ENCODE measurements at places on chromosomes 3 and 15.
A peak's percentile ranks its signal among the peaks of the same experiment; 100 is the strongest.

DNA sequence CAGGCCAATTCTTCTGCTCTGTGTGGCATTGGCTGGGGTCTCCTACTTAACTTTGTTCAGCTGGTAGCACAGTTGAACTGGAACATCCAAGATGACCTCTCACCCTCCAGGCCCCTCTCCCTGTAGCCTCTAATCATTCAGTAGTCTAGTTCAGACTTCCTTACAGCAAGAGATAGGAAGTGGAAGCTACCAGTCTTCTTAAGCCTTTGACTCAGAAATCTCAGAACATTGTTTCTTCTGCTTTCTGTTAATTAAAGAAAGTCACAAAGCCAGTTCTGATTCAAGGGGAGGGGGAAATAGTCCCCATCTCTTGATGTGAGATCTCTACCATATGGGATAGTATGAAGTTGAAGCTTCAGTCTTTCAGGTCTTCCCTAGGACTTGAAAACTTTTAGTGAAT is 18.8 kb upstream of the SACM1L start:
- DNase-seq, result no peak

GRCh38 chr3:66133050-66133757 is 87.6 kb upstream of the SLC25A26 start:
- no peak for DNase-seq

DNA sequence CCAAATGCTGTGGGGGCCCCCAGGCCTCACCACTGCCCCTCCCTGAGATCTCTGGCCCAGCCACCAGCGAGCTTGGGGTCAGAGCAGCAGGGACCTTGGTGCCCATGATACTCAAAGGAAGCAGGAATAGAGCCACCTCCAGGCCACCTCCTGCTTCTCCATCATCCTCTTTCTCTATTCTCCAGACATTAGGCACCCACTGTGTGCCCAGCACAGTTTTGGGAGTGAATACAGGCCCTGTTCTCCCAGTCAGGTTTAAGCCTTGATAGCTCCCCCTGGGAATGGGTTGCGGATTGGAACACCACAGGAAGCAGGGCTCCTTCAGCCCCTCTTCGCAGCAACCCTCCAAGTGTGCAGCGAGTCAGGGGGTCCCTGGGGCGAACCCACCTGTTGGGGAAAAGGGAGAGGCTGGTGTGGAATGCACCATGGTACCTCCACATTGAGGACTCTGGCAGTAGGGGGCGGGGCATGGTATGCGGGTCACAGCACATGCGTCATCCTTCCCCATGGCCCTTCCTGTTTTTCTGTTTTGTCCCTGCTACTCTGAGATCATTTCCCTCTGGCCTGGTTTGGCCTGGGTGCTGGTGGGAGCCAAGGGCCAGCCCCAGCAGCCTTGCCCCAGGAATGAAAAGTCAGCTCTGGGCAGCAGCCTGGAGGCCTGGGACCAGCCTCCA is 14.2 kb upstream of the SEMA3B start:
- no peak for DNase-seq

GRCh38 chr15:57340682-57341259 is 35.5 kb upstream of the CGNL1 start:
- peak; percentile 27 for DNase-seq

DNA sequence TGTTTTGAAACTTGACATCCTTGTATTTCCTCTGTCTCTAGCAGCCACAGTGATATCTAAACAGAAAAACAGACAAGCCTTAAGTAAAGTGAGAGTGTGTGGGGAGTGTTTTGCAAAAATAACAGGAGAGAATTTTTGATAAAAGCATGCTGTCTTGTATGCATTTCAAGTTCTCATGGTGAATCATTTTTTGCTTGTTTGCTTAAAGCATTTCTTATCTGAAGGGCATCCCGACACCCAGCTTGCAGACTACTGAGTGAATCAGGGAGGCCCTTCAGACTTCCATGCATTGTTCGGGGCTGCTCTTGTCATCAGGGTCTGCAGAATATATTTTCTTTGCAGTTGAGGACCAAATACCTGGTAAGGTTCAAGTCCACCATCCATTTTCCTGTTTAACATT is 8.5 kb downstream of the CGNL1 start:
- no peak for DNase-seq

GRCh38 chr3:18153571-18154173 is 271.5 kb downstream of the SATB1 start:
- no peak for DNase-seq

DNA sequence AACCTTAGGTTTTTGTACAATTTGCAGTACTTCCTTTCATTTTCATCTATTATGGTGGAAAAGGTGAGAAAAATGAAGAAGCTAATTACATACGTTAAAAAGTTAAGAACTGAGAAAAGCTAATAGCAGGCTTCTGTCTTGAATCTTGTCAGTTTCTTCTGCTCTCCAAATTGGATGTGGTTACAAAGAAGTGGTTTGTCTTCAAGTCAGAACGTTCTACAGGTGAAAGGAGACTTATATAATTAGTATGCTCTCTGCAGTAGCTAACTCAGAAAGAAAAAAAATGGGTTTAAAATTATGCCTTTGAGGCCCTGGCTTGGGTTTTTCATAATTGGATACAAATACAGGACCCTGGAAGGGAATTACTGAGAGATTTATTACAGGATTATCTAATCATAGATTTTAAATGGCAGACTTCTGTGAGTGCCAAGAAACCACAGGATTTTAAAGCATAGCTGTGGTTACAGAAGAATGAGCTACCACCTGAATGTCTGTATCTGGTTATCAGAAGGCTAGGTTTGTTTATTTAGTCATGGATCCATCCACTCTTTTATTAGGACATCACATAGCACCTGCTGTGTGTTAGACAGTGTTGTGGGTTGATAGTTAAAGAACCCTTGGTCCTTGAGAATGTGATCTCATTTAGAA is 528.1 kb upstream of the MCTP2 start:
- DNase-seq, result no peak

DNA sequence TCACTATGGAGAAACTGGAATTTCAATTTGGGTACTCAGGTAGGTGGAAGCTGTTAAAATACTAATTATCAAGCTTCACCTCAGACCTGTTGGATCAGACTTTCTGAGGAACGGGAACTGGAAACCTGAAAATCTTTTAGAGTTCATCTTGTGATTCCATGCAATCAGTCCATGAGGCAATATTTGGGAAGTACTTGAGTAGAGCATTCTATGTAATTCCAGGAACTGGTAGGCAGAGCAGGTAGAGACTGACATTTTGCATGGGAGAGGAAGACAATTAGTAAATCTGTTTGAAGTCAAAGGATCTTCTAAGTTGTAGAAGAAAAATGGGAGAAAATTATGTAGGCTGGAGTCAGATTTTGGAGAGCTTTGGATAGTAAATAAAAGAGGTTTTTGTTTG is 43.1 kb downstream of the FGF7 start:
- DNase-seq, result no peak

DNA sequence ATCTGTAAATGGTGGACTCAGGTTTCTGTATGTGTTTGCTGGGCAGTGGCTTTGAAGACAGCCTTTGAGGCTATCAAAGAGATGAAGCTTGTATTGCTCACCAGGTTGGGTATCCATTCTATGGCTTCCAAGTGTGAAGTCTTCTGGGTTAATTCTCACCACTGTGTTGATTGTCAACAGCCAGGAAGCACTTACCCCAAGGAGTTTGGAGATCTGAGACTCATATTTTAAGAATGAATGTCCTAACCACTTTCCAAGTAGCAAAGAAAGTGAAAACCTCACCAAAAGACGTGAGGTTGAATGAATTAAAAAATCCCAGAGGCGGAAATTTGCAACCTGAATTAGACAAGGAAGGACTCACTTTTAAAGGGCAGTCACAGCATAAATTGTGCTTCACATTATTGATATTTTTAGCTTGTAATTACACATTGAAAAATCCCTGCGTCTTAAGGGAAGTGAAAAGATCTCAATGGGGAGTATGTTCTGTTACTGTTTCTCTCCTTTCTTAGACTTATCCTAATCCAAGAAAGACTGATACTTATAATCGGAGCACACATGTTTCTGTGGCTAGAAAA is 304.0 kb upstream of the TPRG1 start:
- DNase-seq, result no peak

DNA sequence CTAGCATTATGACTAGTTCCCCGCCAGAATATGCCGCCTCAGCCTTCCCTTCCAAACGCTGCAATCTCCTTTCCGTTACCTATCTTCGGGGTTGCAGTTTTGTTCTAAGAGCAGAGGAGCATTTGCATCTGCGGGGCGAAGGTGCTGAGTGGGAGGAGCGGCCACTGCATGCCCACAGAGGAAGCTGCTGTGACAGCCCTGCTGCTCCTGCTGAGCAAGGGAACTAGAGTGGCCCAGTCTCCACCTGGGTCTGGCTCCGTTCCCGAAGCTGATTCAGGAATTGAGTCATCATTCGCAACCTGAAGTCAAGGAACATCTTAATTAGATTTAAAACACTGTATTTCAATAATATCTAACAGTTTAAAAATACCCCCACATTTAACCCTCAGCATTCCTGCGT is 98.2 kb upstream of the TJP1 start:
- no peak for DNase-seq

GRCh38 chr3:128463771-128464170 is 2.9 kb downstream of the DNAJB8 start:
- no peak for DNase-seq

DNA sequence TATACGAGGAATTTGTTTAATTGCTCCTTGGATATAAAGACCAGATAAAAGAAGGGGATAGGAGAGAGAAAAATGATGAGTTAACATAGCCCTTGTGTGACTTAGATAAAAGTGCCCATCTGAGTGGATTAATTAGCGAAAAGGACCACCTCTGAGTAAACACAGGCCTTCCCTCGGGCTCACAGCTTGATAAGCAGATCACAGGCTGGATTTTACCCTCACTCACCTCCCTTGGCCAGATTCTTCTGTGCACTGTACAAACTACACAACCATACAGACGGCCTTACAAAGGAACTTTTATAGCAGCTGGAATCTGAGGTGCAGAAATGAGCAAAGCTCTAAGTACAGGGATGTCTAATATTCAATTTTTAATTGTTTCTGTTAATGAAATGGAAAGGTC is 112.4 kb upstream of the STT3B start:
- no peak for DNase-seq

GRCh38 chr15:69979783-69980182 is 117.9 kb downstream of the TLE3 start:
- DNase-seq, result no peak

GRCh38 chr15:73900095-73900712 is 26.1 kb upstream of the LOXL1 start:
- DNase-seq, result no peak

DNA sequence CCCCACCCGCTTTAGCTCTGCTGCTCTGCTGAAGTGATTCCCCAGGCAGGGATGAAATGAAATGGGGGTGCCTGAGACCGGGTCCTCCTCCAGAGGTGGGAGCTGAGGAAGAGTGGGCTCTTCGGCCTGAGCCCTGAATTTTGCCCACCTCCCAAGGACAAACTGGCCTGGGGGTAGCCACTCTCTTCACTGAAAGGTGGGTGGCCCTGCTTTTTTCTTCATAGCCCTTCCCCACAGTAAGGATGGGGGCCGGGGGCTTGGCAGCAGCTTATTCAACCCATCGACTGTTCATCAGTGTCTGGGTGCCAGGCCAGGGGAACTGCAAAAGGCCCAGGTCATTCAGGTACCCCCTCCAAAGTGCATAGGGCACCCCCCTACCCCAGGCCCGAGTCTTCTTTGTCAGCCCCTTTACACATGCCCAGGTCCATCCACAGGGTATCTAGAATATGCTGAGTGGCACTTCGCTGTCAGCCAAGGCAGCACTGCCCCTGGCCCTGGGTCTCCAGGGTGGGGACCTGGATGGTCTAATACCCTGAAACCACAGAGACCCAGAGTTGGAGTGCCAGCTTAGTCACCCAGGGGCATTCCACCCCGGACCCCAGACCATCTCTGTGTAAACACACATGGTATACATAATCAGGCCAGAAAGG is 7.9 kb downstream of the SCN5A start:
- DNase-seq, result no peak

DNA sequence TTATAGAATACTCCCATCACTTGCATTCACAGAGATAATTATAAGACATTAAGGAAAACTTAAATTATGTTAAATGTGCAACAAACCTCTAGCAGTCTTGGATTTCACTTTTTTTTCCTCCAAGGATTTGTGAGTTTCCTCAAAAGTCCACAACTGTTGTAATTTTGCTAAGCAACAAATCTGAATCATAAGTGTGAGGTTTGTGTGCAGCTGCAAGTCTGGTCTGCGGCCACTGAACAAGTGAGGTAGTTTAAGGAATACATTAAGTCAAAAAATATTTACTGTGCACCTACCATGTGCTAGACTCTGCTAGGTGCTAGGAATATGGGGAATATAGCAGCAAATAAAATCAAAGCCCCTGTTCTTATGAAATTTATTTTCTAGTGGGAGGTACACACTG is 70.2 kb downstream of the LRRC28 start:
- no peak for DNase-seq

GRCh38 chr3:145903472-145904013 is 257.4 kb downstream of the PLOD2 start:
- DNase-seq, result peak; percentile 62

DNA sequence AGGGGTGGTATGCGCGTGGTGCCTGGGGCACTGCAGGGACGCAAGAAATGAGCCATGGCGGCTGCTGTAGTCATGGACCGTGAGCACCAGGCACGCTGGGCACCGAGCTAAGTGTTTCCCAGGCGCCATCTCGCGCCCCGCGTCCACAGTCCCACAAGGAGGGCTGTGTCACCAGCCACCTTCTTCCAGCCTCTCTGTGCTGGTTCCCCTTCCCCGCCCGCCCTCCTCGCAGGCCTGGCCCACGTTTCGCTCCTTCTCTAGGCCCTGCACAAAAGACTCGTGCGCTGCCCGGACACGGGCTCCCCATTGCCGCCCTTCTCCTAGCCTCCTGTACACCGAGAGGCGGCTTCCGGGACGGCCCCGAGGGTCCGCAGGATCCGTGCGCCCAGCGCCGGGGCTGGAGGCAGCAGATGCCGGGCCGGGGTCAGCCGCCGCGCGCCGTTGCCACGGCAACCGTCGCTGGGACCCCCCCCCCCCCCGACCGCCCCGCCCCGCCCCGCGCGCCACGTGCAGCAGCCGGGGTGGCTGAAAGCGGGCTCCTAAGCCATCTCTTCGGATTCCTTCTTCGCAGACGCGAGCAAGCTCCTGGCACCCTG is 113.4 kb downstream of the SRGAP3 start:
- DNase-seq, result no peak

DNA sequence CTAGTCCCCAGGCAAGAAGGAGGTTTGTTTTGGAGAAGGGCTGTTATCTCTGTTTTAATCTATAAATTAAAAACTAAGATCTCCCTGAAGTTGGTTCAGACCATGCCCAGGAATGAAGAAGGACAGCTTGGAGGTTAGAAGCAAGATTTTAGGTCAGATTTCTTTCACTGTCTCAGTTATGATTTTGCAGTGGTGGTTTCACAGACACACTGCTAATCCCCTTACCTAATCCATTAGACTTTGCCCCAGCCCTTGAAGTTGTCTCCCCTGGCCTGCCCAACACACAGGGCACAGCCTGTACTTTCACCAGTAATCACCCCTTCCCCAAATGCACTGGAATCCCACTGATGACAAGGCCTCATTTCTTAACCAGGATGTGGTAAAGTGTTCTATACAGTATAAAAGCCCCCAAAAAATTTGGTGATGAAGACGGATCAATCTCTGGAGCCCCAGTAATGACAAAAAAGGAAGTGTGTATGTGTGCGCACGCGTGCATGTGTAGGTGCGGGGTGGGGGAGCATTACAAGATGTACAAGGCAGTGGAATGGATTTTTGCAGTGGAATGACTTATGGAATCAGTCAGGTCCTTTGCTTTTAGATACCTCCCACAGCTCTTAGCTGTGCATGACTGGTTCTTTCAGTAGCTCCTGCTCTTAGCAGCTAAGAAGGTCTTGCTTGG is 73.1 kb upstream of the TERB2 start:
- no peak for DNase-seq
